ENCODE measurements at places on chromosomes 2 and 18.

DNA sequence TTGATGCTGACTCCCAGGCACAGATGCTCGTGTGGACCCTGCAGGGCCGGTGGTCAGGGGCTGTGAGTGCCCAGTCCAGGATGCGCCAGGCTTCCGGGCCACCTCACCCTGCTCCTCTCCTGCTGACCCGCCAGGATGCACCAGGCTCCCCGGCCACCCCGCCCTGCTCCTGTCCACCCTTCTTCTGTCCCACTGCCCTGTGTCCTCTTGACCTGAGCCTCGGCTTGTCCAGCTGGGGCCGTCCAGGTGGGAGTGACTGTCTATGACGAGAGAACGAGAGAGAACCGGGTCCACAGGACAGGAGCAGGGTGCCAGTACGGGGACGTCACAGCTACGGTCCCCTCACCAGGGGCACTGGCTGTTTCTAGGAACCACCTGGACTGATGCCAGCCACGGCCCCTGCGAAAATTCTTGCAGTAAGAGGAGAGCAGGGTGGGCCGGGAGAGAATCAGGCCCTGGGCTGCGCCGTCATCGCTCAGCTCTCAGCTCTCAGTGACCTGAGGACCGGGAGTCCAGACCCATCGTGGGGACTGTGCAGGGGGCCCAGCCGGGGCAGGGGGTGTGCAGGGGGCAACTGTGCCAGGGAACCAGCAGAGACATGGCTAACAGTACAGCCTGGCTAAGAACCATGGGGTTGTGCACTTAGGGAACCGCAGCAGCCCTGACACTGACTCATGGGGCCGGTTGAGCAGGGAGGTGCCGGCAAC, 12.9 kb upstream of the NFATC1 start:
- DNase-seq = no peak

GRCh38 chr18:62536005-62536404, 13.2 kb downstream of the ZCCHC2 start:
- no peak for DNase-seq

DNA sequence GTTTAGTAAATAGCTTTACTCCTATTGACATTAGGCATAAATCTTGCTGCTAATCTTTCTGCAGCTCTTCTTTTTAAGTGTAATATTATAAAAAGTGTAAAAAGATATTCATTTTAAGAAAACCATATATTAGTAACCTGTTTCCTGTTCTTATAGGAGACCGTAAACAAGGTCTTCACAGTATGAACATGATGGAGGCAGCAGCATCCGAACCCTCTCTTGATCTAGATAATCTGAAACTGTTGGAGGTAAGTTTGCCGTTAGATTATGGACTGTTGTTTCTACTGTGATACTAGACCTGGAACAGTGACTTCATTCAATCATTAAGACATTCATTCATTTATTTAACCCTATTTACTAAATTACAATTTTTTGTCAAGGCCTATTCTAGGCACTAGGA, 120.0 kb upstream of the FAM117B start:
- DNase-seq = no peak

GRCh38 chr2:39095624-39096023, 25.2 kb downstream of the SOS1 start:
- no peak for DNase-seq

DNA sequence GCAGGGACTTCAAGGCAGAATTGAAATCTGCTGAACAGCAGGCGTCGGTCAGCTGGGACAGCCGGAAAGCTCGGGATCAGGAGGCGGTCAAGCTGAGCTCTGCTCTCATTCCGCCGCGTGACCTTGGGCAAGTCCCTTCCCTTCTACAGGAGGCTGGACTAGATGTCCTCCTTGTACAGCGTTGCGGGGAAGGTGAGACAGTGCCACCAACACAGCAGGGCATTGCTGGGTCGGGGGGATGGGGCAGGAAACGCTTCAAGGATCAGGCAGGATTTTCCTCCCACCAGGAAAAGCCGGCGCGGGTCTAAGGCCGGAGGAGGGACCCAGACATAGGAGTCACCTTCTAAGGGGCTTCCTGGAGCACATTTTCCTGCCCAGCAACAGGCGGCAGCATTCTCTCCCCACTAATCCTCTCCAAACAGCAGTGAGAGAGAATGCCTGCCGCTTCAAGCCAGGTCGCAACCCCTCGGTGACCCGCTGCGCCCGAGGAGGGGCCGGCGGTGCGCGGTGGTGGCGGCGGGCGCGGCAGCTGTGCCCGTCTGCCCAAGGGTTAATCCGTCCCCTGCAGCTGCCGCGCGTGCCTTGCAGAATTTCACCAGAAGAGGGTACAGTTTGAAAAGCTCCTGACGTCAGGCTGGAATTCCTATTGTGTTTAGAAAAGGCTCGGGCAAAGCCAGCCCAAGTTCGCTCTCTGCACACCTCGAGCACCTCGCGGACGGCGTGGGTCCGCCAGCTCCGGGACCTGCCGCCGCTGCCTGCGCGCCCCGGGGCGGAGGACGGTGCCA, at the start of gene KCNF1:
Gene KCNF1 (plus strand): TSS at position 644 of the 785 bp plus-strand sequence. CDS start 493 bp downstream, outside the sequence.
- DNase-seq = no peak

GRCh38 chr2:37344453-37345361, at the start of gene QPCT:
Gene QPCT, plus strand, starts transcription at chr2:37344630. Its CDS starts 102 bp downstream, at chr2:37344732.
- peak; percentile 60 for DNase-seq

DNA sequence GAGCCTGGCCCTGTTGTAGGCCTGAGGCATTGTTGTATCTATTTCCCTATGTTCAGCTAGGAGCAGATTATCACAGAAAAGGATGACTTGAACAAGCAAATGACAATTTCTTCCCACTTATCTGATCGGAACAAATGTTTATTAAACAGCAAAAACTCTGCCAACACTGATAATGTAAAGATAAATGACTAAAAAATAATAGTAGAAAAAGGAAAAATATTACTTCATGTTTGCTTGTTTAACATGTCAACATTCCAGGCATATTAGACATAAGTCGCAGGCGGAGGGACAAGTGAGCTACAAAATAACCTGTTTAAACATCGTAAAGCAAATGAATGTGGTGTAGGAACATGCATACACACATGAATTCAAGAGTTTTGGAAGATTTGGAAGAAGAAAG, 257.9 kb downstream of the TMX3 start:
- no peak for DNase-seq

GRCh38 chr2:77712601-77713000, 190.4 kb upstream of the LRRTM4 start:
- no peak for DNase-seq

- no peak for DNase-seq
These were observed 247.6 kb upstream of the TRIB2 start for GRCh38 chr2:12469141-12469561.

DNA sequence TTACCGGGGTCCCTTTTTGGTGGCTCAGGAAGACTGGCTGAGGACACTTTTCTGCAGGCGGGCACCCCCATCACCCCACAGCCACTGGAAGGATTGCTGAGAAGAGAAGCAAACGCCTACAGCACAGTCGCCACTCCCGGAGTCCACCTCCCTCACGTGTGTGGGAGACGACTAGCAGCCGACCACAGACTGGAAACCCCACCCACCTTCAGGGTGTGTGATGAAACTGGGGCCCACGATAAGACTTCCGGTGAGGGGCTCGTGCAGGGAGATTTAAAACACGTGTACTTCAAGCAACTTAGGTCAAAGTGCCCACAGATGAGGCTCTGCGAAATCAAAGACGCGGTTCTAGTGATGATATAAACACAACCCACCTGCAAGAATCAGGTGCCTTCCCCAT, 26.3 kb downstream of the MBP start:
- peak; percentile 49 for DNase-seq

DNA sequence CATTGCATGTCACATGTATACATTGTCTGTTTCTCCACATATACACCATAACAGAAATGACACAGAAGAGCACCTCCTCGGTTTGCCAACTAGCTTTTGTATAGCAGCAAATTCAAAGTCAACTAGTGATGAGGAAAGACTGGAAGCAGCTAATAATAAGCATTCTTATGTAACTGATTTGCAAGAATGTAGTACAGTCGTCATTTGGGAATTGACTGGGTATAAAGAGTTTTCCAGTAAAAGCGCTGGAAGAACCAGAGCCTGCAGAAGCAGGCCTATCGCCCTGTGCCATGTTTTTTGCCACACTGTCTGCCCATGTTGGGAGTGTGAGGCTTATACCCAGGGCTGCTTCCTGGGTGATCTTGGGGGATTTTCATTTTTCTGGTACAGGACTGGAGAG, 310.6 kb downstream of the GBX2 start:
- no peak for DNase-seq

- DNase-seq = no peak
These were observed 32.9 kb upstream of the ST3GAL5 start for GRCh38 chr2:85921659-85922058.

GRCh38 chr2:239975665-239976064, 49.5 kb downstream of the NDUFA10 start:
- DNase-seq = no peak

DNA sequence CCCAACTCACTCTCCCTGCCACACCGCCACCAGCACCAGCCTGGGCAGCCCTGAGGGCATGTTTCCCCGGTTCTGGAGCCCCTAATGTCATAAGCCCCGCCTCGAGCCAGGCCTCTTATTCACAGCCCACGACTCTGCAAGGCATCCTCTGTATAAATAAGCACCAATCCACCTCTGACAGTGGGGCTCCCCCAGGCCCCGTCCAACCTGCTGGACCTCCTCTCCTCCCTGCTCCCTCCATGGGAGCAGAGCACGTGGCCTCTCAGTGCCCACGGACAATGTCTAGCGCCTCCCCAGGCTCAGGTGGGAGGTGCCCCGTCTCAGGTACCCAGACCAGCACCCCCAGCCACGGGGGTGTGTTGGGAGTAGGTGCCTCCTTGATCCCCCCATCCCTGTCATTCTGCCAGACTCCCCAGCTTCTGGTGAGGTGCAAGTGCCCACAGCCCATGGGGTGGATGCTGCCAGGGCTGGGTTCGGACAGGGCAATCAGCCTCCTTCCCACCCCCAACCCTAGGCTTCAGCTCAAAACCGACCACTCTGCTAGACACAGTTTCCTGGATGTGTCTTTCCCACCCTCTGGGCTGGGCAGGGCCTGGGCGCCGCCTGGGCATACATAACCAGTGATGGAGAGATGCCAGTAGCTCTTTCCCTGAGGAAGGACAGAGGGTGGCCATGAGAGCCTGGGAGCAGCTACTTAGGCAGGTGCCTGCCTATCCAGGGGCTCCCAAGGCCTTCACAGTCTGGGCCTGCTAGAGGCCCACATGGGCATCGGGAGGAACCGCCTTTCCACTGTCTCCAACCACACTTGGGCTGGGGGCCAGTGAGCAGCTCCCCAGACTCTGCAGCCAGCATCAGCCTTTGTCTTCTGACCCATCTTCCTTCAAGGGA, 1.6 kb upstream of the ADRA2B start:
- DNase-seq = no peak

DNA sequence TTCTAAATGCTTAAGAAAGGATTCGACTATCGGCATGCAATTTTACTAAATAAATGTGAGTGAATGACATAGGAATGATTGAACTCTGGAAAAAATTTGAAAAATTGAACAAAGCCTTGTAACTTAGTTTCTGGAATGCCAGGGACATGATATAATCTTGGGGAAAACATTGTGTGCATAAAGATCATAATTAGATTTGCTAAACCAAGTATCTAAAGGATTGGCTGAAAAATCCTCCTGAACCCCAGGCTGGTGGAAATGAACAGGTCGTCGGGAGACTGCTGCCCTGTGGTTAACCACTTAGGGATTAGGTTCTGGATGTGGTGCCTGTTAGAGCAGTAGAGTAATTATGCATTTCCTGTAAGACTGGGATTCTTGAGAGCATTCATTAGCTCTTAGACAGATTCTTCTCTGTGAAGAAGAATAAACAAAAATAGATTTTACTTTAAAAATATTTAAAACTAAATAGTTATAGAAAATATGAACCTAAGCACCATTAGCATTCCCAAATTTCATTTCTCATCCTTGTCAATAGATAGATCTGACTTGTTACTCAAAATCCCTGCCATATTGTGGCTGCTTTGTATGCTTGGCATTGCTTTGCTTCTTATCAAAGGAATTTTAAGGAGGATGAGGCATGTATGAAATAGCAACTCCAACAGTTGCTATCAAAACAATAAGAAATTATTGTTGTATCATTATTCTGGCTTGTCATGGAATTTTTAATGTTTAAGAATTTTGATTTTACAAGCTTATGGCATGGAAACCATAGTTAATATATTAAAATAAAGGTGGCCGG, 55.9 kb downstream of the LYPD6B start:
- DNase-seq = no peak

DNA sequence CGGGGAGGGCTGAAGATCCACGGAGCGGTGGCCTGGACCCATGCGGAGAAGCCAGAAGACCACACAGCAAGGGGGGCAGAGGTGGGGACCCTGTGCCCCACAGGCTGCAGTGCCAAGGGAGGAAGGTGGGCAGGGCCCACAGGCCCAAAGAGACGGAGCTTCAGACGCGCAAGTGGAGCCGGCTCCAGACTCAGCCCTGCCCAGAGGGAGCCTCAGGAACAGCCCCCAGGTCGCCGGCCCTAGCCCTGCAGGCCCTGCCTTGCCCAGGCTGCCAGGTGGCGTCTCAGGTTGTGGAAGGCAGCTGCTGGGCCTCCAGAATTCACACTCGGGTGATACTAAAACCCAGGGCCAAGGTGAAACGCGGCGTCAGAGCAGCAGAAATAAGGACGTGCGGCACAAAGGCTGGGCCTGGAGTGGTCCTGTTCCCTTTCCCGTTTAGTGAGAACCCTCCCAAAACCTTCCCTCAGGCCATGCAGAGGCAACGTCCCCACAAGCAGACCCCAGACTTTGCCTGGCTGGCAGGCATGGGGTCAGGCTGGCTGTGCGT, 36.8 kb downstream of the SLC66A2 start:
- DNase-seq = no peak

DNA sequence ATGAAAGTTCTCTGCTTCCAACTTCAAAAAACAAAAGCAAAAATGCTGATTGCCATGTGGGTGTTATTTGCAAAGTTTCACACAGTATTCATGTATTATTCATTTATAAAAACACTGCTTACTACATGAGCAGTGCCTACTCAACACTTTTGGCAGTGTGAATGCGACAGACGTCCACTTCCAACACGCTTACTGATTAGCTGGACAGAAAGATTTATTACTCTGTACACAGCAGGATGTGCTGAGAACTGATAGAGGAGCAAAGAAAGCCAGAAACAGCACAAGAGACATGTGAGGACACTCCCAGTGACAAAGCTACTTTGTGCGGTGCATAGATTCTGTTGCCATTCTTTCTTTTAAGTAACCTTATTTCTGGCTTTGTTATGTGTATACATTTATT, 258.8 kb downstream of the DLGAP1 start:
- no peak for DNase-seq

DNA sequence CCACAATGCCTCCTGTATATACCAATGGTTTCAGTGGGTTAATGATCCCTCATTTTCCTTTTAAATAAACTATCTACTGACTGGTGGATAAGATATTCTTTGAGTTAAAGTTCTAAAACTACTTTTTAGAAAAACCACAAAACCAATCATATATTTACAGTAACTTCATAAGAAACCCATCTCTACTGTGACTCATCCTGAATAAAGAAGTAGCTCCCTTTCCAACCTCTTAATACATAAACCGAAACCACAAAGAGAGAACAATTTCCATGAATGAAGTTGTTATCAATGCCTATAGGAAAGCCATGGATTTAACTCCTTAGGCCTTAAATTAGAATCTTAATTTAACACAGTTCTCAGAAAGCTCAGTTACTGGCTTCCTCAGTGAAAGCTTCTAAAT, 227.0 kb upstream of the SMAD7 start:
- DNase-seq = no peak

GRCh38 chr18:50863840-50864375, 15.0 kb upstream of the ME2 start:
- no peak for DNase-seq

GRCh38 chr2:12778369-12778768, 61.6 kb downstream of the TRIB2 start:
- no peak for DNase-seq
